ENCODE measurements at places on chromosomes 6 and 20.

DNA sequence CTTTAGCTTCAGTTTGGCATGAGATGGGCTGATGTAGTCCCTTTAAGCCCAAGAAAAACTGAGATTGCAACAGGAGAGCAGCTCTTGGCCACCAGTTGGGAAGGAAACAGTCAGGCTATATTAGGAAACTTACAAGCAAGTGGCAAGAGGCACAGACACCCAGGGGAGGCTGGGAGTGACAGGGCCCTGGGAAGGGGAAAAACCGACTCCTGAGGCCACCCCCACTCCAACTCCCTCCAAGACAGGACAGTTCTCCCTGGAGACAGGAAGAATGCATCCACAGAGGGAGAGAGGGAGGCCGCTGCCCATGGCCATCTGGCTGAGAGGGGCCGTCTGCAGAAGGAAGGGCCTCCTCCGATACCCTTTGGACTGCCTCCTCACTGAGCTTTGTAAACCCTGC is 20.5 kb downstream of the JPH2 start:
- DNase-seq: no peak

- peak; percentile 24 for DNase-seq
Measured at GRCh38 chr6:35343092-35343834, 905 bp downstream of the PPARD start.

DNA sequence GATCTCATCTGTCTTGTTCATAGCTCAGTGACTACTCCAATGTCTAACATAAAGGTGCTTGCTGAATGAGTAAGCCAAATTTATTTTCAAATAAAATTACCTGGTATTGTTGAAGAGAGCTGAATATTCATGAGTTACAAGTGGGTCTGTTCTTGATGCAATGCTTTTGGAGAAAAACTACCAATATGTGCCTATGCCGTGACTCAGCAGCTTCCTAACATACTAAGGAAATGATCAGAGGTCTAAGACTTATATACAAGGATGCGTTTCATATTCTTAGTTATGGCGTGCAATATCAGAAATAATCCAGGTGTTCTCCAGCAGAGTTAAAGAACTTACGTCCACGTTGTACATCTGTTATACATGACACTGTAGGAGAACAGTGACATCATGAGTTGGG is 5.1 kb downstream of the FAM120B start:
- DNase-seq: no peak

DNA sequence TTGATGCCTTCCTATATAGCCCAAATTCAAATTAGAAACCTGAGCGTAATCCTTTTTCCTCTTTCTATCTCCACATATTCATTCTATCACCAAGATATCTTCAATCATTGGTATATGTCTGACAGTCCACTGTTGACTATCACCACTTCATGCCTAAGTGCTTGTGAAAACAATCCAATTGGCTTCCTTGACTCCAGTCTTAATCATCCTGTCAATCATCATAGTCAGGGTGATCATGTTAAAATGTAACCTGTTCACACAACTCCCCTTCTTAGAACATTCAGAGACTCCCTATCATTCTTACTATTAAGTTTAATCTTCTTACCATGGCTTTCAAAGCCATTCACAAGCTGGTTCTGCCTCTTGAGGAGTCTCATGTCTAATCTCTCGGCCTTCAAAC is 616.7 kb downstream of the PHF3 start:
- DNase-seq: no peak

GRCh38 chr20:13009682-13010406 is 1.1 kb downstream of the SPTLC3 start:
- peak; percentile 23 for DNase-seq

DNA sequence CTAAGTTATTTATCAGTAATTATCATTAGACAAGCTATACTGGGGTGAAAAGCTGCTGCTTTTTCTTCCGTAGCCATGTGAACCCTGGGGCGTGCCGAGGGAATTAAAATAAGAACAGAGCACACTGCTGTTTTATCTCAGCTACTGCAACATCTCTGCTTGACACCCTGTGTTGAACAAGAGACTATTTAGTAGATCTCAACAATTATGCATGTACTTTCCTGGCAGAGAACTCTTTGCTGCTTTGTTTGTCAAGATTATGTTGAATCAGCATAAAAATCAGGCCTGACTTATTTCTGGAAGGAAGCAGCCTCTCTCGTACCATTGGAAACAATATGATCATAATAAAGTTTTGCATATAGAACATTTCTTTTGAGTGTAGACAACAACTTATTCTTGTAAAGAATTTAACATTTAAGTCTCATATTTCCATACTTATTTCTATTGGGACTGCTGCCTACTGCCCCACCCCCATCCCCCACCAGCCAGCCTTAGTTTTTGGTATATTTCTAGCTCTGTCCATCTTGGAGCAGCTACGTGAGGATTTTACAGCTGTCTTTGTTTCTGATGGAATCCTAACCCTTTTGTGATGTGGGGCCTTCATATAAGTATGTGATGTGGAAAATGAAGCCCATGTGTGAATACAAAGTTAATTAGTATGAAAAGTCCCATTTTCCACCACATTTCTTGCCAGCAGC is 1011.4 kb downstream of the KIF16B start:
- DNase-seq: no peak

DNA sequence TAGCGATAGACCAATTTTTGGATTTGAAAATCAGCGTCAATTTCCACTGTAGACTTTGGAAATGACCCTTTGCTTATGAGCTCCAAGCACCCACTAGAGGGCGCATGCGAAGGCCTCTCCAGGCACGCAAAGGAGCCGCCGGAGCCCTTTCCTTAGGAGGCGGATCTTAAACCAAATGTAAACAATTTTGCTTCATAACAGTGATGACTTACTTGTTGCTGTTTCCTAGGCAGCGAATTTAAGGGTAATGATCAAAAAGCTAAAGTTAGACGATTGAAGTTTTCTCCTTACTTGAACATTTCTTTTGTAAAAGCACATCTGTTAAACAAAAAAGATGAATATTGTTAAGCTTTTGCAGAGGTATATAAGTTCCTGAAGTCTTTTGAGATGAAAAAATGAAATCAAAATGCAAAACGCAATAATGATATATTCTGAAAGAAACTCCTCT is 29.2 kb upstream of the EXOC2 start:
- DNase-seq: peak; percentile 71

- DNase-seq: no peak
Measured at GRCh38 chr6:34011264-34011663, 134.6 kb downstream of the GRM4 start.

- no peak for DNase-seq
Measured at GRCh38 chr6:142361779-142362750, 60.3 kb downstream of the ADGRG6 start.
